ENCODE measurements at places on chromosomes 12 and 14.

DNA sequence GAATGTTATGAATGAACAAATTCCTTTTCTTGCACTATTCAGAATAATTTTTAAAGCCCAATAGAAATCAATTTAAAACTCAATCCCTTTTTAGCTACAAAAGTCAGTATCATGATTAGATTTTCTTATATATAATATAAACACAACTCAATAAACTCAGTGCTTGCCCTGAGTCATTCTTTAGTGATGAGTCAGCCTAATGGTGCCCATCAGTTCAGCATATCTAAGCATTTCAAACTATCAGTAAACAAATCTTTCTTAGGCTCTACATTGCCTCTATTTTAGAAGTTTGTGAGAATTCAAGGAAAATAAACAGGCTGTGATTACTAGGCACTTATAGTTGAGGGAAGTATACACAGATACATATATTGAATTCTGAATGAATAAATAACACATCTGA lies 179.6 kb downstream of the NELL2 start:
- DNase-seq, result no peak

GRCh38 chr14:23062002-23062401 lies 4.7 kb upstream of the CDH24 start:
- DNase-seq, result no peak

DNA sequence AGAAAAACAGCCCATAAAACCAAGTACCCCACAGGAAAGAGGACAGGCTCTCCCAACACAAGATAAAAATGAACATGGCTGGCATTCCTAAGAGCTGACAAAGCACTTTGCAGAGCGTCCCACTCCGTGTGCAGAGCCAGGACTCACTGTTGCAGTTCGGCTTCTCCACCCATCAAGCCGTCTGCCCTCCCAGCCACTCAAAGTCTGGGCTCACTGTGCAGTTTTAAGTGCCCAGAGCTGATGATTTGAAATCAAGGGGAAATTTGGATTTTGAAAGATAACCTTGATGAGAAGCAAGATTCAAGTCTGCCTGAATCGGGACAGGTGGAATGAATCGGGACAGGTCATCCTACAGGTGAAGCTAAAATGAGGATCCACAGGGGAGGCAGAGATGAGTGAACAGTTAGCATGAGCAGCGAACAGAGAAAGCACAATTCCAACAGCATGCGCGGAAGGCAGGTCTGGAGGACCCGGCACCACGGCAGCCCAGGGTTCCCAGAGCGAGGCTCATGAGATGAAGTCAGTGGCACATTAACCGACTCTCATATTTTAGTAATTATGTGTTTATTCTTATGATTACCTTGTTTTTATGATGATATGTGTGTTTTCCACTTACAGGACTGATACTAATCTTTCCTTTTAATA lies 39.8 kb upstream of the GPR68 start:
- DNase-seq, result no peak

DNA sequence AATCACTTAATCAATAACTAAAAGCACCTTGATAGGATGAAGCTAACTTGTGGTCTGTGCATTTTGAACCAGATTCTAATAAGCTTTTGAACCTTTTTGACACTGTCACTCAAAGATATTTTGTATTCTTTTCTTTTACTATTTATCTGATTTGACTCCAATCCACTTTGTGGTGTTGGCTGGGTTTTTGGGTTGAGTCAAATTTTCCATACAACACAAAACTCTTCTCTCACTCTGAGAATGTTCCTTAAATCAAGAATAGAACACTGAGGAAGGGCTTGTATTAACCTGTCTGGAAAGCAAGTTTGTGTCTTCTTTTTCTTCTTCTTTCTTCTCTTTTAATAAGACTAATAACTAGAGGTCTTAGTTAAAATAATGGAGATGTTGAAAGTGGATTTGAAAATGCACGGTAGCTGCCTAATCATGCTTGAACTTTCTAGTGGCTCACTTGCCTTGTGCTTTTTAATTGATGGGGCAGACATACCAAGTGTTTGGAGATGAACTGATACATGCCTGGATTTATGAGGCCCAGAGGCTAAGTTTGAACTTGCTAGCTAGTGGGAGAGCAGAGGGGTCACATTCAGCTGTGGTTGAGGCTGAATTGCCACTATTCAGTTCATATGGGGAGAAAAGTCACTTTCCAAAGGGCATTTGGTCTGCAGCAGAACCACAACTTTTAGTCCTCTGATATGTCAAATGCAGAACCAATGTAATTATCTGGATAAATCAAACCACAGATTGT lies 93.5 kb upstream of the PTHLH start:
- DNase-seq, result no peak

GRCh38 chr14:76024211-76024907 lies 38.8 kb downstream of the IFT43 start:
- no peak for DNase-seq

- DNase-seq, result no peak
These were observed 162.8 kb downstream of the SNAPC1 start for GRCh38 chr14:61925043-61925442.

DNA sequence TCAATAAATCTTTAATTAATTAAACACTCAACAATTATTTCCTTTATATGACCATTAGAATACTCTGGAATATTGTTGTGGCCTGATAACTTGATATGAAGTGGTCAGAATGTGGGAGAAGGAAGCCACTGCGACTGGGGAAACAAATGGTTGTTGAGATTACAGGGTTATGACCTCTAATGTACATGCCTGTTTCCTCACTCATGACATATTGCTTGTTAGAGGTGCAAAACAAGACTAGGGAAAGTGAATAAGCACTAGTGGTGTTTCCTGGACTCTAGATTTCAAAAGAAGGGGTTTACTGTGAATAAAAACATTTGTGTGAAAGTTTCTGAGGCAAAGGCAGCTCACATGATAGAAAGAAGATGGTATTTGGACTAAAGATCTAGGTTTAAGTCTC lies 53.3 kb downstream of the STAB2 start:
- no peak for DNase-seq

- DNase-seq, result no peak
These were observed 5.4 kb downstream of the ANKRD13A start for GRCh38 chr12:110004598-110004997.

Measured in stimulated activated CD8-positive, alpha-beta memory T cell treated with anti-CD3 and anti-CD28 coated beads, Interleukin-4, amount 100 ng/mL, for 1 hour (primary cell).